ENCODE measurements at places on chromosomes 4 and X.

- no peak for DNase-seq
Measured at GRCh38 chr4:179248821-179249220, 1806.6 kb upstream of the AGA start.

- no peak for DNase-seq
Measured at GRCh38 chr4:1600811-1601532, 83.1 kb downstream of the FAM53A start.

- no peak for DNase-seq
Measured at GRCh38 chrX:95626748-95627147, 1057.9 kb upstream of the DIAPH2 start.

DNA sequence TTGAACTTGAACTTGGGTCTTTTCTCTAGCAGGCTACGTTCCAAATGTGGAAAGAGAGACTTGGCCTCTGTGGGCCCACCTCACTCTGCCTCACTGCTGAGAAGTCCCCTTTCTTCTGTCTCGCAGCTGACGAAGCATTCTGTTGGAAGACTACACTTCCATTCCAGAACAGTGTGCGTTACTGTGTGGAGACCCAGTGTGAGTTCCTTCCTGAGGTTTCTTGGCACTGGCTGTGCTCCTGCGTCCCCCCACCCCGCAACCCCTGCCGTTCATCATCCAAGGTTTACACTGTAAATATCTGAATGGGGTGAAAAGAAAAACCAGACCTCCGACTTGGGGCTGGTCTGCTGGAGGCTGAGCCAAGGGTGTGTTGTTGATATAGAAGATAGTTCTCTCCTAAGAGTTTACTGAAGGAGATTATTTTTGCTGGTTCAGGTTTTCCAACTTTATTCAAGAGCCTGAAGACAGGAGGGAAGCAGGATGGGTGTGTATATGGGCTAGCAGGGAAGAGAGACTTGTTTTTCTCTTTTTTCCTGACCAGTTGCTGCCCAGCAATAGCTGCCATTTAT lies 34.7 kb downstream of the NHSL2 start:
- no peak for DNase-seq

GRCh38 chrX:4243759-4244158 lies 530.3 kb upstream of the PRKX start:
- DNase-seq, result no peak

DNA sequence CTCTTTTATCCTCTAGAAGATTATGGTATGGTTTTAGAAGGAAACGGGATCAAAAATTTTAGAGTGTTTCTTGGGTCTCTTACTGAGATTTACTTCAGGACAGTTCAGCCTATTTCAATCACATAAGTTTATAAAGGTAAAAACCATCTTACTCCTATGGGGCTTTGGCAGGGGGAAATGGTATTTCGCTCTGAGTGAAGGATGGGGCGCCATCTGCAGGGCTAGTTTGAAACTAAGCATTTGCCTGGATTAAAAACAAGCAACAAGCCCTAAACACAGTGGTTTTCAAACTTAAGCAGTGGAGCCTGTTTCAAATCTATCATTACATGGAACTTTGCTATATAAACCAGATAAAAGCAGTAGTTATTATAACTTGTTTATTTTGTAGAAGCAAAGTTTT lies 361.5 kb upstream of the FMR1 start:
- no peak for DNase-seq

DNA sequence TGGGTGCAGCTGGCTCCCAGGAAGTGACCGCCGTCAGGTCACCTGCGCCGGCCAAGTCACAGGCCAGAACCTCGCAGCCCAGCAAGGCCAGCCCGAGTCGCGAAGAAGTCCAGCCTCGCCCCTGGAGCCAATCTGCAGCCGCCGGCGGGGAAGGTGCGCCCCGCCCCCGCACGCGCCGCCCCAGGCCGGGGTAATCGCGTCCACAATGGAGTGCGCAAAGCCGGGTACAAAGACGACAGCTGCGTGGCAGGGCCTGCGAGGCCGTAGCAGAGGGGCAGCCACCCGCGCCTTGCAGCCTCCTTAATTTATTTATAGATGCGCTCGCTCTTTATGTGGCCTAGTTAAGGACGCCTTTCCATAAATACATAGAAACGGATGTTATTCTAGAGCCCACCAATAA lies 139.4 kb upstream of the CPEB2 start:
- DNase-seq, result no peak

DNA sequence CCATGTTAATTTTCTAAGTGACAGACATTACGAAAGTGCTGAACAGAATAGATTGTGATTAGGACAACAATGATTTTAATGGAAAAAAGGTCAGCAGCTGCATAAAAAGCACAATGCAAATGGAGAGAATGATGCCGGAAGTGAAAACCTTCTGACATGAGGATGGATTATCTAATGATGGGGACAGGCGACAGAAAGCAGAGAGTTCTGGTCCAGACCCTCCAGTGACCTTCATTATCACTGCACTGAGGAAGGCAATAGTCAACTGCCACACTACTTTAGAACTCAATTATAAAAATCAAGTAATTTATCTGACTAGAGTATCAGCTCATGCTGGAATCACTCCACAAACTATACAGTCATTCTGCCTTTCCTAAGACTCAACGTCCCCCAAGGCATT lies 746.1 kb upstream of the EPHA5 start:
- DNase-seq, result no peak

DNA sequence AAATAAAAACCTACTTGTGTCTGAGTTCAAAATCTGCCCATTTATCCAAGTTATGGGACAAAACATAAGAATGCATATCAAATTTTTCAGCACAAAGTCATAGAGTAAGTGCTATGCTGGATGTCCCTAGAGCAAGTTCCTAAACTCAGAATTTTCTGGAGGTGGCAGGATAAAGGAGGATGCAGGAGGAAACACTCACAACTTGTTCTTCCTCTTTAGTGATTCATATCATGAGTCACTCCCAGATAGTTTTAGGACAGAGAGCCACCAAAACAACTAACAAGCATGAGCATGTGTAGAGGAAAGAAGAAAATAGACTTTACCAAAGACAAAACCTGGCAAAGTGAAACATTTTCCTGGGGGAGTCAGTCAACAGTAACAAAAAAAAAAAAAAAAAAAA lies 302.7 kb downstream of the KCTD8 start:
- DNase-seq, result no peak

DNA sequence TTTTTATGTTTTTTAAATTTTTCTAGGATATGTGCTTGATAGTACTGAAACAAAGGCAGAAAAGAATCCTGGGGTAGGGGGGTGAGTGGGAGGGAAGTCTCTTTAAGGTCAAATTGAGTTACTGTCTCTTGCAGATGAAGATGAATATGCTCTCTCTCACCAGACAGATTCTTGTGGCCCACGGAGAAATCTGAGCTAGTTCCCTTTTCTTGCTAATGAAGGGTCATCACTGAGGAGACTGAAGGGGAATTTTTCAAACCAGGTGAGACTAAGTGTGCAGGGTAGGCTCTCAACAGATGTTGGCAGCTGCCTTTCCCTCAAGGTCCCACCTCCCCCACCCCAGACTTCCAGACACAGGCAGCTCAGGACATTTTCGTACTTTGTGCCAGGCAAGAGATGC lies 21.5 kb downstream of the FAM9C start:
- no peak for DNase-seq

DNA sequence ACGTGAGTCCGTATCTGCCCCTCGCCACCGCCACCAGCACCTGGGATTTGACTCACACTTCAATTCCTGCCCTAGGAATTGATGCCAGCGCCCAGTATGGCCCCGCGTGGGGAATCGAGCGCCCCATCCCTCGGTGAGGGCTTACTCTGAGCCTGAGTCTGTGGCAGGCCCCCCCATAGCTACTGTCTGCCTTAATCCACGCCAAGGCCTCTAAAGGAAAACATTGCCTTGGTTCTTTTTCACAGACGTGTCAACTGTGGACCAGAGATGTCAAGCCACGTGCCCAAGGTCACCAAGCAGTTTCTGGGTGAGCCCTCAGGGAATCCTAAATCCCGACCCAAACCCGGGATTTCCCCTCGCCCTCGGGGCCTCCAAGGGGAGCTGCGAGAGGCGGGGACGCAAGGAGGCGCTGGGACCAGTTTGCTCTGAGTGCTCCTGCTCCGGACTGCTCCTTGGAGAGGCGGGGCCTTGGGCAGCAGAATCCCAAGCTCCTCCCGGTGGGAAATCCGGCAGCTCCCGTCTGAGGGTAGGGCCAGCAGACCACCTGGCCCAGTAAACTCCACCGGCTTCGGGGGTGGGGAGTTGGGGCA lies 12.9 kb downstream of the MSX1 start:
- DNase-seq, result no peak

GRCh38 chr4:184142121-184143000 lies 75.3 kb downstream of the ENPP6 start:
- DNase-seq, result no peak

GRCh38 chr4:94925764-94926347 lies 168.1 kb downstream of the BMPR1B start:
- no peak for DNase-seq

DNA sequence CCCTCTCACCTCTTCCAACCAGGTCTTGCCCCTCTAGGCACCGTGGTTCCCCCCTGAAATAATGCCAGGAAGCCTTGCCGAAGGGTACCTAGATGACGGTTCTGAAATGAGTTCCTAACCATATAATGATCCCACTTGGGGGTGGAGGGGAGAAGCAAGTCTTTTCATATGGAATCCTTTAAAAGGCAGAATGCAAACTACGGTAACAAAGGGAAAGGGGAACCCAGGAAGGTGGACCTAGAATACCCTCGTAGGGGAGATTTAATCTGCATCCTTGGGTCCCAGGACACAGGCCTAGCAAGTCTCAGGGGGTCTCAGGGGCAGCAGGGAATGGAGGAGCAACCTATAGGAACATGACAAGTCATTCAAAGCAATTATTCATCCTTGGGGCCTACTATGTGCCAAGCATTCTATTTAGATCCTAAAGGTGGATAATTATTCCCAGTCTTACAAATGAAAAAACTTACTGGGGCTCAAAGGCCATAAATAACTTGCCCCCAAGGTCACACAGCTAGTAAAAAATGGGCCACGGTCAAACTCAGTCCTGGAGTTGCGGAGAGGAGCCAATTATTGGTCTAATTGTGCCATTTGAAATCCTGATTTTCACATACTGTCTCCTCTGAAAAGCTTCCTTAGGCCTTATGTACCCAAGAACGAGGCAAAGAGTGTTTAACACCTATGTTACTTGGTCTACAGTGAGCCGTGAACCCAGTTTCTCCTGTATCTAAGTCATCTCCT lies 8.8 kb downstream of the BCOR start:
- DNase-seq, result no peak
